ENCODE measurements at places on chromosomes 6 and 20. TPM values are rescaled to one million over a fixed set of nuclear protein-coding genes. Genes with fewer than 3 reads are reported as not detected.

The CDC40 gene
- 17.0 TPM for total RNA-seq

The MBOAT1 gene
- total RNA-seq: 2.2 TPM

The PRPH2 gene
- 0.19 TPM for total RNA-seq

The RIPK1 gene
- 18.6 TPM for total RNA-seq

The REV3L gene
- total RNA-seq: 36.8 TPM

The CYP24A1 gene
- total RNA-seq: not detected

The BCKDHB gene
- 8.9 TPM for total RNA-seq

The NT5E gene
- 159 TPM for total RNA-seq

The CRISP3 gene
- not detected for total RNA-seq

The GRM1 gene
- under 0.01 TPM for total RNA-seq

The KCNK15 gene
- total RNA-seq: not detected

The GPR63 gene
- total RNA-seq: 0.09 TPM

The HLA-DRB5 gene
- 0.19 TPM for total RNA-seq

The DLL1 gene
- total RNA-seq: 0.75 TPM

The RAD21L1 gene
- total RNA-seq: under 0.01 TPM

The PTCRA gene
- total RNA-seq: not detected

The HAO1 gene
- not detected for total RNA-seq

The C6orf47 gene
- total RNA-seq: 21.0 TPM

The BPI gene
- total RNA-seq: not detected

The TRIM15 gene
- not detected for total RNA-seq

The HDGFL1 gene
- total RNA-seq: not detected

The CRIP3 gene
- not detected for total RNA-seq

The TREM1 gene
- total RNA-seq: not detected

The PTCHD4 gene
- total RNA-seq: 8.4 TPM

The DCDC2 gene
- not detected for total RNA-seq

The MRPL18 gene
- total RNA-seq: 64.9 TPM

The TGM2 gene
- total RNA-seq: 875 TPM

The VPS16 gene
- total RNA-seq: 70.4 TPM

All from endothelial cell of coronary artery (primary cell).